ENCODE measurements at places on chromosomes 16 and 17.

- DNase-seq, result no peak
Measured at GRCh38 chr17:72361892-72362291, 241.1 kb downstream of the SOX9 start.

DNA sequence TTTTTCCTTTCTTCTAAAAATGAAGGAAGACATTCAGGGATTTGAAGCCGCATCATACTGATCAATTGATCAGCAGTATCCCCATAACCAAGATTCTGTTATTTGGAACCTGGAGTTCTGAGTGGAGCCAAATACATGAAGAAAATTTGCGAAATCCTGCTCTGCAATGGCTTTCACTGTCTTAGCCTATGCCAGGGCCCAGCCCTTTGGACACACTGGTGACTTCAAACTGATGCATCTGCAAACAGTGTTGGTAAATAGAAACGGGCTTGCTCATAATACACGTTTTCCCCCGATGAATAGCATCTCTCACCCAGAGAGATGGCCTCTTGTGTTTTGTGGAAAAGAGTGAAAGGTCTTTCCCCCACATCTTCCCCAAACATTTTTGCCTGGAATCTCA, 87.6 kb upstream of the TOX3 start:
- DNase-seq, result no peak

DNA sequence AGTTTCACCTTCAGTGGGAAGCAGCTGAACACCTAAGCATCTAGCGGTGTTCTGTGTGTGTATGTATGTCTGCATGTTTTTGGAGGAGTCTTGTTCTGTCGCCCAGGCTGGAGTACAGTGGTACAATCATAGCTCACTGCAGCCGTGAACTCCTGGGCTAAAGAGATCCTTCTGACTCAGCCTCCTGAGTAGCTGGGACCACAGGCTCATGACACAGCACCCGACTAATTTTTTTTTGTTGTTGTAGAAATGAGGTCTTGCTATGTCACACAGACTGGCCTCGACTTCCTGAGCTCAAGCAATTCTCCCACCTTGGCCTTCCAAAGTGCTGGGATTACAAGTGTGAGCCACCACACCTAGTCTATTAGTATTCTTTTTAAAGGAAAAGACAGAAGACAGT, 30.2 kb upstream of the FAAP100 start:
- DNase-seq, result no peak

- DNase-seq, result no peak
Measured at GRCh38 chr17:74607221-74607620, 15.1 kb upstream of the CD300LD start.

DNA sequence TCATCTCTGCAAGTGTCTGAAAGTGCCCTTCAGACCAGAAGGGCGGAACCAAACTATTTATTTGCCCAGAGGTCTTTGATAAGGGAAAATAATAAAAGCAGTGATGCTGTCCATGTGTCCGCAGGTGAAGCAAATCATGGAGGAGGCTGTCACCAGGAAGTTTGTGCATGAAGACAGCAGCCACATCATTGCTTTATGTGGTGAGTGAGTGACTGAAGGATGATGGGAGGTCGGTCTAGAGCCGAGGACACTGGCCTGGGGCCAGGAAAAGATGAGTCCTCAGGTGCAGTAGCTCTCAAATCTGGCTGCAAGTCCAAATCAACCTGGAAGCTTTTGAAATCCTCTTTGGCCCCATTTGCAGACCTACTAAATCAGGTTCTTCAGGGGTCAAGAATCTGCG, 6.1 kb downstream of the SGSM2 start:
- DNase-seq, result no peak

DNA sequence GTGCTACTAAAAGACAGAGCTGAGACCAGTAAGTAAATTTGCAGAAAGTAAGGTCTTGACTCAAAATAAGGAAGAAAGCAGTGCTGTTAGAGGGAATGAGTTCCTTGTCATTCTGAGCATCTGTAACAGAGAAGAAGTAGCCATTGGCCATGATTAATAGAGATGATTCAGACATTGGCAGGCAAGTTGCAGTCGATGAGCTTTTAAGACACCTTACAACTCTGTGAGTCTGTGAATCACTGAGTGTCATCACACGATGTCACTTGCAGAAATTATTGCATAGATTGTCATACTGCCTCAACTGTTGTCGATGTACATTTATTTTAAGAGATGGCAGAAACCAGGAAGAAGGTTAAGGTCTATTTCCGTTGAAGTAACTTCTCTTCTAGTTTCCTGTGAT, 201.1 kb upstream of the CDH13 start:
- no peak for DNase-seq

GRCh38 chr17:63989622-63990345, 8.4 kb upstream of the PRR29 start:
- no peak for DNase-seq

GRCh38 chr17:15922586-15922985, 22.3 kb upstream of the ADORA2B start:
- DNase-seq, result no peak

Measured in NCI-H1417 treated with DMSO at 0.1 percent for 48 hours (cell line).